ENCODE measurements at places on chromosomes 2 and 18. TPM values are rescaled to one million over a fixed set of nuclear protein-coding genes. Genes with fewer than 3 reads are reported as not detected.

- no peak overlapping the region for H3K27ac ChIP-seq
- no peak overlapping the region for H3K4me3 ChIP-seq
- H3K4me1 ChIP-seq = no peaks in the 10 kb centered on the region
- DNase-seq = no peak
- H3K36me3 ChIP-seq = peaks cover 6% of the 10 kb centered on the region
These were observed 33.7 kb downstream of the LANCL1 start for GRCh38 chr2:210442878-210443277.

GRCh38 chr2:19435815-19436214, 77.4 kb upstream of the OSR1 start:
- no peak overlapping the region for H3K4me3 ChIP-seq
- no peak overlapping the region for H3K27ac ChIP-seq
- H3K36me3 ChIP-seq = no peaks in the 10 kb centered on the region
- no peak for DNase-seq
- no peaks in the 10 kb centered on the region for H3K4me1 ChIP-seq
- H3K27me3 ChIP-seq = no peaks in the 10 kb centered on the region

- H3K27me3 ChIP-seq = no peaks in the 10 kb centered on the region
- H3K4me1 ChIP-seq = no peaks in the 10 kb centered on the region
- H3K36me3 ChIP-seq = no peaks in the 10 kb centered on the region
- H3K27ac ChIP-seq = no peak overlapping the region
These were observed 38.1 kb downstream of the PLEK start for GRCh38 chr2:68403199-68403644.

Gene KIAA2012
- total RNA-seq = not detected

DNA sequence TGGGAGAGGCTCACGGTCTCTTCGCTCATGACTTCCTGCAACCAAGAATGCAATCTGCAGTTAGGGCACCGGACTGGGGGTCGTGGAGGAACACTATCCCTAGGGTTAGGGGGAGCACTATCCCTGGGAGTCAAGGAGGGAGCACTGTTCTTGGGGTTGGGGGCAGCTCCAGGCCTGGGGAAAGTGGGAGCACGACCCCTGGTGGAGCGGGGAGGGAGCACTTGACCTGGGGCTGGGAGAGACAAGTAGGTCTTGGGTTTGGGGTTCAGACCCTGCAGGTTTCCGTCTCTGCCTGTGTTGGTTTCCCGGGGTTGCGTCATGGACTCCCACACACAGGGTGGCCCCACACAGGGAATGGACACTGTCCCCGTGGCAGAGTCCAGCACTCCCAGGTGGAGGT, 133.6 kb downstream of the TPO start:
- no peak for DNase-seq
- no peaks in the 10 kb centered on the region for H3K36me3 ChIP-seq
- peaks cover 7% of the 10 kb centered on the region for H3K4me1 ChIP-seq
- H3K4me3 ChIP-seq = no peak overlapping the region
- no peak overlapping the region for H3K27ac ChIP-seq

DNA sequence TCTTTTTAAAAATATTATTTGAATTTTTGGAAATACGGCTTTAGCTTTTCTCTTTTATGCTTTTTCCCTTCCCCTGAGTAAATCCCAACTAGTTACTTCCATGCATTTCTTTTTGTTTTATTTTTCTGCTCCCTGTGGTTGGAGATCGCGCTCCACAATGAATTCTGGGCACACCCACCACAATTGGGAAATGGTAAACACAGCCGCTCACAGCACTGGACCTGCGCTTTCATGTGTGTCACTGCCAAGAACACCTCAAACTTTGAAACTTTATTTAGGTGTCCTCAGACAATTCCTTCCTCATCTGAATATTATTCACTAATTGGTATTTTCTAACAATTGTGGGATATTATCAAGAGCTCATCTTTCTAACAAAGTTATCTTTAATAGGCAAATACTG, 82.8 kb upstream of the TMEM18 start:
- H3K27ac ChIP-seq = no peak overlapping the region
- H3K4me1 ChIP-seq = no peaks in the 10 kb centered on the region
- H3K36me3 ChIP-seq = no peaks in the 10 kb centered on the region
- DNase-seq = no peak

DNA sequence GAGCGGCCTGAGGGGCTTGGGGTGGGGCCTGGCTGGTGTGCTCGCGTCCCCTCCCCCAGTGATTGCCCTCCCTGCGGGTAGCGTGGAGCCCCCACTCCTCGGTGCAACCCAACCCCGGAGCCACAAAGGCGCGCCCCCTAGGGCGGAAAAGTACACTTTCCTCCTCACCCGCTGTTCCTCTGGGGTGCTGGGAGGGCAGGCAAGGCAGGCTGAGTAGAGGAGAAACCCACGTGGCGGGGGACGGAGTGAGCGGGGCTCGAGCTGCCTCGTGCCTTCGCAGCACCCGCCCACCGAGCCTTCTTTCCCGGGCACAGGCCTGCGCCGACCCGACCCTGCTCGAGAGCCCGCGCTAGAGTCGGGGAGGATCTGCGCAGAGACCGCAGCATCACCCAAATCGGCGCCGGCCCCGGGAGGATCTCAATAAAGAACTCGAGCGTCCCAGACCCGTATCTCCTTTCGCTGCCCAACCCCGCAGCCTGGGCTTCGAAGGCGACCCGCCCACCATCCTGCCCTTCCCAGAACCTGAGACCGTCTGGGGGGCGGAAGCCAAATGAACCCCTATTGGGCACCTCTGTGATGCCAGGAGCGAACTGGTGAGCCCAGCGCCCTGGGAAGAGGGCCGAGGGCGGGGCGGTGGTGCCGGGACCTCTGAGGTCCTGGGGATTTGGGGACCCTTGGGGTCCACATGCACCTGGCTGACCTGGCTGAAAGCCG, 1.5 kb downstream of the UCN start:
- no peaks in the 10 kb centered on the region for H3K27me3 ChIP-seq
- DNase-seq = no peak
- H3K4me1 ChIP-seq = peaks cover 5% of the 10 kb centered on the region

Gene SLC38A11
- 0.85 TPM for total RNA-seq

- no peak for DNase-seq
- no peak overlapping the region for H3K4me3 ChIP-seq
- H3K27me3 ChIP-seq = no peaks in the 10 kb centered on the region
- H3K4me1 ChIP-seq = peaks cover 9% of the 10 kb centered on the region
- no peaks in the 10 kb centered on the region for H3K36me3 ChIP-seq
These were observed 99.3 kb upstream of the DNAJC10 start for GRCh38 chr2:182616471-182617393.

Gene CCDC148
- total RNA-seq = 0.71 TPM

DNA sequence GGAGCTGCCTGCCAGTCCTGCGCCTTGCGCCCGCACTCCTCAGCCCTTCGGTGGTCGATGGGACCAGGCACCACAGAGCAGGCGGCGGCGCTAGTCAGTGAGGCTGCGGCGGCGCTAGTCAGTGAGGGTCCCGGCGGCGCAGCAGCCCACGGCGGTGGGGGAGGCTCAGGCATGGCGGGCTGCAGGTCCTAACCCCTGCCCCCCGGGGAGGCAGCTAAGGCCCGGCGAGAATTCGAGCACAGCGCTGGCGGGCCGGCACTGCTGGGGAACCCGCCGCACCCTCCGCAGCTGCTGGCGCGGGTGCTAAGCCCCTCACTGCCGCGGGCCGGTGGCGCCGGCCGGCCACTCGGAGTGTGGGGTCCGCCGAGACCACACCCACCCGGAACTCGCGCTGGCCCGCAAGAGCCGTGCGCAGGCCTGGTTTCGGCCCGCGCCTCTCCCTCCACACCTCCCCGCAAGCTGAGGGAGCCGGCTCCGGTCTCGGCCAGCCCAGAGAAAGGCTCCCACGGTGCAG, 867.4 kb downstream of the DSC3 start:
- H3K27ac ChIP-seq = no peak overlapping the region
- no peak overlapping the region for H3K4me3 ChIP-seq
- H3K27me3 ChIP-seq = no peaks in the 10 kb centered on the region
- DNase-seq = no peak
- no peaks in the 10 kb centered on the region for H3K36me3 ChIP-seq

DNA sequence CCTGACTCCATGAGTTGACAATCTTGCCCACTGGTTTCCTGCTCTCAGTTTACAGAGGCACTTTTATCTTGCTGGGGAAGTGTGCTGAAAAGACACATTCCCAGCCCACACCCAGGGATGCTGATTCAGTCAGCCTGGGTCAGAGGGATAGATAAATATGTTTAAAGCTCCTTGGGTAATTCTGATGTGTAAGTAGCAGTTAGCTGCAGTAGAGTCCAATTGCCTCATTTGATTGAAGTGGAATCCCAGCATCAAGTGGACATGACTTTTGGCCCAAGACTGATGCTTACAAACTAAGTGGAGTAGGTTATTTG, 29.4 kb downstream of the PSD4 start:
- no peak for DNase-seq
- no peak overlapping the region for H3K27ac ChIP-seq
- no peaks in the 10 kb centered on the region for H3K4me1 ChIP-seq
- no peak overlapping the region for H3K4me3 ChIP-seq

DNA sequence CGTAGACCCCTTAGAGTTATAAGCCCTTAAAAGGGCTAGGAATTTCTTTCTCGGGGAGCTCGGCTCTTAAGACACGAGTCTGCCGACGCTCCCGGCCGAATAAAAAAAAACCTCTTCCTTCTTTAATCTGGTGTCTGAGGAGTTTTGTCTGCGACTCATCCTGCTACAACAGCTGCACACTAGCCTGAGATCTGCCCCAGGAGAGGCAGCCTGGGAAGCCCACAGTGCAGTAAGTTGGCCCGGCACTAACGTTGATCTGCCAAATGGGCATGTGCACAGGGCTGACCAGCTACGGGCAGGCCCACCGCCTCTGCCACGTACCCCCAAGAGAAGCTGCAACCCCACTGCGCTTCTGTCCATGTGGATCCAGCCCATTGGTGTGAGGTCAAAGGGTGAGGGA, 8.4 kb upstream of the LIMS2 start:
- peaks cover 11% of the 10 kb centered on the region for H3K4me1 ChIP-seq
- H3K27ac ChIP-seq = peak overlapping the region; percentile 32
- H3K27me3 ChIP-seq = no peaks in the 10 kb centered on the region
- H3K4me3 ChIP-seq = no peak overlapping the region

Gene DHRS9
- 0.95 TPM for total RNA-seq

Gene CDH20
- total RNA-seq = not detected

Gene SERPINB11
- total RNA-seq = not detected

Gene ALLC
- not detected for total RNA-seq

Gene CCDC178
- total RNA-seq = 1.6 TPM

Gene DSG3
- total RNA-seq = not detected

DNA sequence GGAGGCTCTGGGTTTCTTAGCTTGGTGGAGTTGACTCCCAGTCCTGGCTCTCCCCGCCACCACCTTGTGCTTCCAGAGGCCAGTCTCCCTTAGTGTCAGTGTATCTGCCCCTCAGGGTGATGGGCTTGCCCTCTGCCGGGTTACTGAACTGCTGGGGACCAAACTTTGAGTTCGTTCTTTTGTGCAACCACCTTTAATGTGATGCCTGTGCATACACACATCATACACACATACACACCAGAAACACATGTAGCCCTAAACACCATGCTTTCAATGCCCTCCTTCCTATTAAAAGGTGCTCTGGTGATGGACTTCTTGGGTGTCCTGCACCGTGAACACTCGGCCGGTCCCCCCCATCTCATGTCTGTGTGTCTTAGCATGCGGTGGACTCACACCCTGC, 315.1 kb upstream of the EPAS1 start:
- DNase-seq = no peak
- H3K27ac ChIP-seq = no peak overlapping the region
- no peaks in the 10 kb centered on the region for H3K36me3 ChIP-seq
- H3K27me3 ChIP-seq = no peaks in the 10 kb centered on the region

DNA sequence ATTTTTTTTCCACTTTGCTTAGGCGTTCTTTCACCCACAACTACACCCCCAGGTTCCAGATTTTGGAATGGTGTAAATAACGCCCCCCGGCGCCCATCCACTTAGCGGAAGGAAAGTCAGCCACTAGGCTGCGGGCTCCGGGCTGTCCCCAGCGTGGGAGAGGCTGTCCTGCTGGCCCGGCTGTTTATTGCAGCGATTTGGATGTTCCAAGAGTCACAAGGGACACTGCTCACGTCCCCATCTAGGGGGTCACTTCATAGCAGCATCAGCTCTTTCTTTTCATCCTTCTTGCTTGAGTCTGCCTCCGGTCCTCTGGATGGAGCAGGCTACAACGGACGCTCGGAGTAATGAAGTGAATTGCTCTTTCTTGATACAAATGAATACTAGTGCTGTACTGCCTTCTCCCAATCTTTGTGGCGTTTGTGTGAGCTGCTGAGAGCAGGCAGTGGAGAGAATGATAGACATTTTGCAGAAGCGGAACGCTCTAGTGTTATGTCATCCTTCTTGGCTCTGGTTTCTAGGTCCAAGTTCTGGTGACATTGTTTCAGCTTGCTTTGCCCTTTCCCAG, 50.7 kb upstream of the PAIP2B start:
- no peak for DNase-seq
- no peak overlapping the region for H3K27ac ChIP-seq
- no peaks in the 10 kb centered on the region for H3K27me3 ChIP-seq
- peak overlapping the region; percentile 81 for H3K4me3 ChIP-seq
- no peaks in the 10 kb centered on the region for H3K4me1 ChIP-seq
